ENCODE measurements at places on chromosomes 6 and 20. TPM values are rescaled to one million over a fixed set of nuclear protein-coding genes. Genes with fewer than 3 reads are reported as not detected.

DNA sequence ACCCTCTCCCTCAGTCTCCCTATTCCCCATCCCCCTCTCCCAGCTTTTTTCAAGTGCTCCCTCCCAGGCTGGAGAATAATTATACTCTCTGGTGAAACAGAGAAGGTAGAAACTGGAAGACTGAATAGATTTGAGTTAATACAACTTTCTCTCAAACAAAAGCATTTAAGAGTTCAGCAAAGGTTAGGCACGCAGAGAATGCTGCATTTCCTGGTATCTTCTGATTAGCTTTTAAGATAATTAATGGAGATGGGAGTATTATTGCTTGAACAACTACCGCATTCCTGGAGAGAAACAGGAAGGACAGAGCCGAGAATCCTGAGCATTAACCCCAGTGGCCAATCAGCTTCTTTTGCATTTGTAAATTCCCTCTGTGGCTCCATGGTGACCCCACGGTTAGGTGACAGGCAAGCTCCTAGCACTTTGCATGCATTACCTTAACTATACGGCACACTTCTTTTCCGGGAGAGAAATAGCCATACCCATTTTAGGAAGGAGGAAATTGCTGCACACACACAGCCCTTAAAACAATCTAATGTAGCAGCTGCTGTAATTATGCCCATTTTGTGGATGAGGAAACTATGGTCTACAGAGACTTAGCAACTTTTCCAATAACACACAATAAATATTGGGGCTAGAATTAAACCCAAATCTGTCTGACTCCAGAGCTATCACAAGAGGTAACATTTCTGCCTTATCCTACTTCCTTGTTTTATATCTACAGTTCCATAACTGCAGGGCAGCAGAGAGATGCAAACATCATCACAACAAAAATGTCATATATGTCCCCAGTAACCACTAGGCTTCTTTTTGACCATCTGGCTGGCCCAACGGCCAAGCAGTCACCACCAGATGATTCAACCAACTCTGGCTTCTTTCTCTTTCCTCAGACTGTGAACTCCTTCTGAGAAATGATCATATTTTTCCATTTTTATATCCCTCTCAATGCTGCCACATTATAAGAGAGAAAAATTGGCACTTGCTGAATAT is 169.9 kb downstream of the CD24 start:
- no peak for DNase-seq
- H3K4me1 ChIP-seq = no peaks in the 10 kb centered on the region
- no peaks in the 10 kb centered on the region for H3K36me3 ChIP-seq
- no peaks in the 10 kb centered on the region for H3K27me3 ChIP-seq

The CD24 gene
- not detected for total RNA-seq

The FAM135A gene
- total RNA-seq = 11.3 TPM

DNA sequence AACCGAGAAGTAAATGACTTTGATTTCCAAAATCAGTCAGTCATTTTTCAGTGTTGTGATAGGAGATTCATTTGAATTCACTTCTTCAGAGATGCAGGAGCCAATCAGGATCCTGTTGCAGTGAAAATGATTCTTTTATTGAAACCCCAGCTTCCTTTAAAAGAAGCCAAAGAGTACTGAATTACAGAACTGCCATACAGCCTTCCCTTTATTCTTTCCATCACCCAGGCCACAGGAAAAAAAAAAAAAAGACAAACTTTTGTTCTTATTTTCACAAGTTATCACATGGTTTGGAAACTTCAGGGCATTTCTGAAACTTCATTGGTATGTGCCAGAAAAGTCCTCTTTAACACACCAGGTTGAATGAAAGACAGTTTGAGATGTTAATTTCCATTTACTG is 1.8 kb upstream of the CARMIL1 start:
- H3K27me3 ChIP-seq = no peaks in the 10 kb centered on the region
- no peak for DNase-seq
- no peaks in the 10 kb centered on the region for H3K36me3 ChIP-seq

GRCh38 chr6:44399991-44400390 is 12.5 kb downstream of the CDC5L start:
- H3K36me3 ChIP-seq = peaks cover 53% of the 10 kb centered on the region
- no peaks in the 10 kb centered on the region for H3K27me3 ChIP-seq
- no peak overlapping the region for H3K27ac ChIP-seq
- no peak overlapping the region for H3K4me3 ChIP-seq
